NCI-H748 treated with DMSO at 0.1 percent for 48 hours (cell line): ENCODE measurements at places on chromosomes 7 and 10.

GRCh38 chr7:44184873-44185446 is 4.3 kb downstream of the GCK start:
- DNase-seq: no peak

- DNase-seq: no peak
These were observed 66.7 kb downstream of the CREB3L2 start for GRCh38 chr7:137934941-137935883.

GRCh38 chr7:15068324-15068723 is 165.8 kb upstream of the DGKB start:
- no peak for DNase-seq

GRCh38 chr7:146004805-146005204 is 111.8 kb upstream of the CNTNAP2 start:
- no peak for DNase-seq

DNA sequence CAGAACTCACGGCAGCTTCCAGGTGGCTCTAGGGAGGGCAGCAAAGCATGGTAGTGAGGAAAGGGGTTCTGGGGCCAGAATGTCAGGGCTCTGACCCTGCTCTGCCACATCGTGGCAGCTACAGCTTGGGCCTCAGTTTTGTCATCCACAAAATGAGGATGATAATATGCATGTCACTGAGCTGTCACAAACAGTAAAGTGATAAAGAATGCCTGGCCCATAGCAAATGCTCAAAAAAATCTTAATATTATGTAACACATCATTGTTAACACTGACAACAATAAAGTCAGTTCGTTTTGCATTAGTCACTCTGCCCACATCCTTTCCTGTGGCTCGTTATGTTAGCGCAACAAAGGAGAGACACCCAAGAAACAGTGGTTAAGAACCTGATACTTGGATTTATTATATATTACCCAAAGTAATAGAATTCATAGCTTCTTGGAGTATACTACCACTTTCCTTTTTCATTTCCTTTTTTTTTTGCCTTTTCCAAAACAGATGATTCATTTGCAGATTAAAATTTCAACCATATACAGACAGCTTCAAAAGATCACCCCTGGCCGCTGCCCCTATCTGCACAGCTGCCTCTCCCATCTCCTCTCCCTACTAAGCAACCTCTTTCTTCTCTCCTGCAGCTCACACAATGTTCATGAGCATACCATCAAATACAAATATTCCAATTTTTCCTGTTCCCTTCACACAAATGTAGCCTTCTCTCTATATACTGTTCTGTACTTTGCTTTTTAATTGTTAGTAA is 45.5 kb upstream of the DDC start:
- DNase-seq: no peak

GRCh38 chr10:78545756-78546155 is 512.1 kb downstream of the RPS24 start:
- DNase-seq: no peak

GRCh38 chr10:90944749-90945148 is 23.9 kb upstream of the ANKRD1 start:
- no peak for DNase-seq

GRCh38 chr10:14048930-14049613 is 281.7 kb downstream of the FRMD4A start:
- no peak for DNase-seq

- DNase-seq: no peak
These were observed 64.5 kb downstream of the LRRTM3 start for GRCh38 chr10:66990143-66990830.

DNA sequence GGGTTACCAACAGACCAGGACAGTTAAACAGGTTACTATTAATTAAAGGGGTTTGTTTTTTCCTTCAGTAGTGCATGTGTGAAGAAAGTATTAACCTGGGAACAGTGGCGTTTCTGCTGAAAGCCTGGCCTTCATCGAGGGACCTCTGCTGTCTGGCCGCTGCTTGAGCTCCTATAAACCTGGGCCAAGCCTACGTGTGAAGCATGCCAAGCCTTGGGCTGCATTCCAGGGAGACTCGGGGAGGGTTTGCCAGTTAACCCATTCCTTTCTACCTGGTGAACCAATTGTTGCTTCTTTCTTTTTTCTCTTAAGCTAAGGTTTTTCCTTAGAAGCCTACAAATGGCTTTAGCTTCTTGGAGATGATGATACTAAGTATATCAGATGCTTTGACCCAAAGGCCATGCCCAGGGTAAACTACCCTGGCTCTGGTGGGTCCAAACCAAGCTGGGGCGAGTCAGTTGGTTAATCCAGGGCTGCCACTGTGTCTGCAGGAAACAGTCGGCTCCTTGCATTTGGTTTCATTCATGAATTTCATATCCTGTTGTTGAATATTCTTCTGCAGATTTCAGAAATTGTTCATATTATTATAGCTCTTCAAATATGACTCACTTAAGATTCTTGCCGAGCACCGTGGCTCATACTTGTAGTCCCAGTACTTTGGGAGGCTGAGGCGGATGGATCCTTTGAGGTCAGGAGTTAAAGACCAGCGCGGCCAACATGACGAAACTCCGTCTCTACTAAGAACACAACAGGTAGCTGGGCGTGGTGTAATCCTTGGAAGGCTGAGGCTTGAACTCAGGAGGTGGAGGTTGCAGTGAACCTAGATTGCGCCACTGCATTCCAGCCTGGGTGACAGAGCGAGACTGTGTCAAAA is 23.8 kb downstream of the PFKP start:
- no peak for DNase-seq

DNA sequence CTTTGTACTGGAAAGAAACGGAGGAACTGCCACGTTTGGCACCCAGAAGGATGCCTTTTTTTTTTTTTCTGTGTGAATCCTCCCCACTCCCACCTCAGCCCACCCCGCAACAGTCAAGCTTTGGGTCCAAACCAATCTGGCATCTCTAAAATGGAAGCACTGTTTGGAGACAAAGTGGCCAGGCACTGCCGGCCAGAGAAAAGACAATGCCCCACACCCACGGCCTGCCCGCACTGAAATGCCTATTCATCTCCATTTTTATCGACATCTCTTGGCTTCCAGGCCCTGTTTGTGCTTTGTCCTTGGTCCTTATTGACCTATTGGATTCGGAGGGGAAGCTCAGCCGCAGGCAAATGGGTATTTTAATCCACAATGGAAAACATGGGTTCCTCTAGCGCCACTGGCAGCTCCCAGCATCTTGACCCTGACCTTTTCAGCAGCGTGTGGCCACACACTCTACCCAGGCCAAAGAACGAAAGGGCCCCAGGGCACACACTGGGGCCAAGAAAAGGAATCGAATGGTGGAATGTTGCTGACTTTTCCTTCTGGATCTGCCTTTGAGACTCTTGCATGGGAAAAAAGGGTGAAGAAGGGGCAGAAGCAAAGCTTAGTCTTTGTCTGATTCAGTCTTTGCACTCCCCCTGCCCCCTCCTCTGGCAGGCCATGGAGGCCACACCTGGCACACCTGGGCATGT is 162.6 kb upstream of the CDCA7L start:
- DNase-seq: no peak

- DNase-seq: peak; percentile 14
These were observed 675 bp upstream of the SCD start for GRCh38 chr10:100346351-100346764.

DNA sequence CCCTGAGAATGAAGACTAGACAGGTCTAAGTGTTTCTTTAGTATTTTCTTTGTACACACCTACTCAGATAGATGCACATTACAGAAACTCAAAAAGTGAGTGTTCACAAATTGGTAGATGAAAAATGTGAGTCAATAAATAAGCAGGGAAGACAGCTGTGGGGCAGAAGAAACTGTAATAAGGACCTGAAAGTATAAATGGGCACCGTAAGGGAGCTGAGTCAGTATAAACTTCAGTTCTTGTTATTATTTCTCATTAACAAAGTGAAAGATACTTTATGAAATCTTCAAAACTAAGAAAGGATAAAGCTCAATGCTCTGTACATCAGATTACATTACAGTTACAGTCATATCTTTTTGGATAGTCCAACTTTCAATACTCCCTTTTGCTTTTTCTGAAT is 2.5 kb downstream of the MTPN start:
- no peak for DNase-seq

DNA sequence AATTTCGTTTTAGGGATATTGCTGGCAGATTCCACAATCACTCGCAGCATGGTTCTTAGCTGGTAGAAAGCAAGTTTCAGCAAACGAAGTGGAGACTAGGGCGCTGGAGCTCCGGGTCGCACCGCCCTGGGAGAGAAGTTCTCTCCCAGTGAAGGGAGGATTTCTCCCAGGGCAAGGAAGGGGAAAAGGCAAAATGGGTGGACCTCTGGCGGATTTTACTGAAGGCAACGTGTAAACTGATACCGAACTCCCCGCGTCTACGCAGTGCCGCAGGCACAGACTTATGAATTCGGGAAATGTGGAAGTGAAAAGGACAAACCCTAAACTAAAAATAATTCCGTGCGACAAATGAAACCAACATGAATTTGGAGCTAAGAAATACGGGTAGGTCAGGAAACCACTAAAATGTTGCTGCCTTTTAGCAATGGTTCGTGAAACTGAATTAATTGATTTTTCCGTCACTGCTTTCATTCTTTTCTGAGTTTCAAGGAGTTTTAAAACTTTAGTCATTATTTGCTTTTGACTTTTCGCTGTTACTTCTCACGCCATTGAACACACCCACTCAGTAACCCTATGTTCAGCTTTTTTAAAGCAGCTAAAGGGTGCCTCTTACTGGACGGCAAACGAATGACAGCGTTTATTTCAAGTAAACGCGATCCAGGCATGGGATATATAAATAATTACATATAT is at the start of gene MYOF:
Gene MYOF (minus strand): TSS at position 190 of the 690 bp plus-strand sequence. CDS start 140 bp downstream, at position 50.
- peak; percentile 10 for DNase-seq

GRCh38 chr10:128180843-128181242 is 54.6 kb upstream of the MKI67 start:
- DNase-seq: peak; percentile 47

- DNase-seq: no peak
These were observed 170.6 kb downstream of the PRKG1 start for GRCh38 chr10:51244748-51245490.

- DNase-seq: no peak
These were observed at the start of gene HIP1 for GRCh38 chr7:75738604-75738974. TSS of gene HIP1 (minus strand) at chr7:75738941. CDS start at chr7:75738920, 21 bp downstream.

DNA sequence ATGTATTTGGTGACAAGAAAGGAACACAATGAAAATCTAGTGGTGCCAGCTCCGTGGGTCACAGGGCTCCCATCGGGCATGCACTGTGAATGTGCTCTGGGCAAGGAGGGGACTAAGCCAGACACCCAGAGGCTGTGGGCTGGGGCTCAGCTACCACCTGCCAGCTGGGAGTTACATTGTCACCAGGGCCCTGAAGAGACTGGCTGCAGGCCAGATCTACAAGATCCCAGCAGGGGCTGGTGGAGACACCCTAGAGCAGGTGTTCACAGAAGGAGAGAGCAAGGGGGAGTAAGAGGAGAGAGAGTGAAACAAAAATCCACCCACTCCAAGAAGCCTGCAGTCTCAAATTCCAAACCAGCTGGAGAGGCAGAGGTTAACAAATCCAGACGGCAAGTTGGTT is 116.6 kb upstream of the ADCY1 start:
- peak; percentile 77 for DNase-seq

DNA sequence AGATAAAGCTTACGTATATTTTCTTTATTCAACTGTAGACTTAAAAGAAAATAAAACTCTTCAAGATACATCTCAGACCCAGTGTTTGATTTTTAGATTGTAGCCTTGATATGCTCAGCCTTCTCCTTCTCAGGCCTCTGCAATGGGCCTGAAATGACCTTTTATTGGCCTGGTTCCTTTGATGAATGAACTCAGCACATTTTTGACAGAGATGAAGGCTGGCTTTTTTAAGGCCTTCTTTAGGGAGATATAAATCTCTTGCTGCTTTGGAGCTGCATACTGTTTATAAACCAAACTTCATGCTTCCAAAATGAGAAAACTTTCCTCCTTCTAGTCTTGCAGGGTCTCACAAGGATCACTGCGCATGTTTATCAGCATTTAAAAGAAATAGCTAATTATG is 1049.8 kb downstream of the LRMDA start:
- DNase-seq: no peak

- DNase-seq: no peak
These were observed 14.1 kb upstream of the CFAP69 start for GRCh38 chr7:90230834-90231233.

DNA sequence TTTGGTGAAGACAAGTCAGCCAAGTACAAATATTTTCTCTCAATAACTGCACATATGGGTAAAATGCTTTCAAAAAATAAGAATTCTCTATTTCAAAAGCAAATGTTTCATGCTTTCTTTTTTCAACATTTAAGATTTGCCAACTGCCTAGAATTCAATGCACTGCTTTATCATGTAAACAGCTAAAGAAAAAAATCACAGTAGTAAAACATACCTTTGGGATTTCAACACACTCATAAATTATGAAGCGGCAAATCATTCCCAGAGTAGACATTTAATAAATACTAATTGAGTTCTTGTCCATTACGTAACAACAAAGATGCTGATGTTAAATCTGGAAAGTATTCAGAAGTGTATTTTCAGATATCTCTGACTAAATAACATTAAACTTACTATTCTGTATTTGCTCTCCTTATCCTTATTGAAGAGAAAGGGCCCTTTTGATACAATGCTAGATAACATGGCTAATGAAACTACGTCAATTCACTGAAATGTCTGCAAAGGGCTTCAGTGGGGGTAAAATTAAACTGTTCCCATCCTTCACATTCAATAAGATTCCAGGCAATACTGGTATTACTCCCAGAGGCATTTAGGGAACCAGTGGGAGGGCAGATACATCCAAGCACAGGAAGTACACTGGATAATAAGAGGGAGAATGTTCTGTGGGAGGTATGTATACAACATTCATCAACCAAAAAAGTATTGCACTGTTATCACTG is 13.9 kb downstream of the NAPEPLD start:
- DNase-seq: no peak

GRCh38 chr7:123974326-123974908 is 49.4 kb downstream of the SPAM1 start:
- no peak for DNase-seq

DNA sequence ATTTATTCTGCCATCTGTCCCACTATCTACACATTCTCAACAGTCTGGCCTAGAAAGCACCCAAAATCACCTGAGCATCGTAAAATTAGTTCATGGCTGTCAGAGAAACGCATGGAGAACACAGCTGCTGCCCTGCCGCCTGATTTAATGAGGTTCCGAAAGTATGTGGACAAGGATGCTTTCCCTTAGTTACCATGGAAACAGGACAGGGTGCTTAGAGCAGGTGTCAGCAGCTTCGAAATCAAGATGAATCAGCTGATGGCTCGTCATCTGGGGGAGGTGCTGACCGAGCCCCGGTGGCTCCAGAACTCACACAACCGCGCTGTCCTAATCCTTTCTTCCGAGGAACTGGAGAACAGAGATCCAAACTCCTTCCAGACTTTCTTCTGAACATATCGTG is 151.5 kb downstream of the TEX36 start:
- DNase-seq: peak; percentile 69

DNA sequence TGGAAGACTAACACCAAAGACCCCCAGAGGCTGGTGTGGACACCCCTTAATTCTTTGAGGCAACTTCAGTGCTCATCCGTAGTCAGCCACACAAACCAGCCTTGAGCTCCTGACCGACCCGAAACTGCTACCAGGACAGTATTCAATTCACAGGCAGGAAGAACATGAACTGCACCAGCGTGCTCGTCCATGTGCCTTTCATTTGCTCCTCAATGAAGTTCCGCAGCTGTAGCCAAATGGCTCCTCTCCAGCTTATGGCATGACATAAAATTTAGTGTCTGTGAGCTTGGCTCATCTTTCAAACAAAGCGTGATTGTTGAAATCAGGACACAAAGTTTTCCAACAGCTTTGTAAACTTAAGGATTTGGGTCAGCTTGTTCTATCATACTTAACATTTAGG is 144.1 kb upstream of the FAM171A1 start:
- no peak for DNase-seq

- no peak for DNase-seq
These were observed 744 bp downstream of the TRIP6 start for GRCh38 chr7:100867776-100868485.
